T-cell (primary cell): ENCODE measurements at places on chromosomes 2 and 18.

DNA sequence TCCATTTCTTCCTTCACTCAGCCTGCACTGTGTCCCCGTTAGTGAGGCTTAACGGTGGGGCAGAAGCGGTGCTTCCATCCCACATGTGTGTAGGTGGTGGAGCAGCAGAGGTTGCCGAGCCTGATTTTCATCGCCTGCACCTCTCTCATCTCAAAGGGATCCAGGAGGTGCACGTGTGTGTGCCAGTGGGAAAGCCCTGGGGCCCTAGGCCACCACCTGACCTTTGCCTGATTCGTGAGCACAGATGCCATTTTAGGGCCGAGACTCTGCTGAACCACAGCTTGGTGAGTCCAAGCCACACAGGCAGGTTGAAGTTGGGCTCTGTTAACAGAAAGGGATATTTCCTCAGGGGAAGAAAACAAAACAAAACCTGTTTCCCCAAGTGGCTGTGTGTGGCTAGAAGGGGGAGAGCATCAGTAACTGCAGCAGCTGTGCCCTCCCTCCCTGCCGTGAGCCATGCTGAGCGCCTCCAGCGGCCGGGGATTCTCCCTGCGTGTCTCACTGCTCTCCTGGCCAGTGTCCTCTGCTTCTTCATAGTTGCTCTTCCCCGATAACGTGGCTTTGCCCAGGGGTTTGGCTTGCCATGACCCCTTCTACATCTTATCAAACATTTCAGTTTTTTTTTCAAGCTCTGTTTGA lies 81.5 kb downstream of the MAPRE2 start:
- DNase-seq = peak; percentile 18

- no peak for DNase-seq
These were observed 42.4 kb downstream of the MRPS5 start for GRCh38 chr2:95079199-95079683.

GRCh38 chr2:240387669-240388358 lies 47.6 kb upstream of the GPC1 start:
- DNase-seq = no peak

GRCh38 chr2:24720310-24720709 lies 72.9 kb downstream of the PTRHD1 start:
- DNase-seq = no peak

- no peak for DNase-seq
These were observed 79.9 kb upstream of the DLX2 start for GRCh38 chr2:172182624-172183023.

DNA sequence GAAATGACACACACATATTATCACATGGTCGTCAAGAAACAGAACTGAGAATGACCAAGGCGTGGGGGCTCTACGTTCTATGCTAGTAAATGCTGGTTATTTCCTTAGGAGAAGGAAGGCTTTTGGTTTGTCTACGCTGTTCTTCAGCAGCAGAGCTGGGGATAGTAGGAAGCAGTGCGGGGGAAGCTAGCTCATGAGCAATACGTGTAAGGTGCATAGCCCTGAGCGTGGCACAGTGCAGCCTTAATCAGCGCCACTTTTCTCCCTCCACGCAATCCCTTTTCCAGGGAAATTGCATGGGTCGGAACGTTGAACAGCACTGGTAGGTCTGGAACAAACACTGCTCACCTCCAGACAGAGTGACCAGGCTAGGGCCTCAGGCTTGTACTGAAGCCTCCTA lies 199.6 kb upstream of the FBXO11 start:
- no peak for DNase-seq

GRCh38 chr2:119068154-119068725 lies 90.3 kb downstream of the C1QL2 start:
- no peak for DNase-seq

- DNase-seq = no peak
These were observed 526 bp downstream of the COX7A2L start for GRCh38 chr2:42360493-42360889.

- no peak for DNase-seq
These were observed 150.3 kb downstream of the SH3RF3 start for GRCh38 chr2:109279243-109279860.

GRCh38 chr18:62420151-62420512 lies 95.0 kb downstream of the TNFRSF11A start:
- DNase-seq = no peak

DNA sequence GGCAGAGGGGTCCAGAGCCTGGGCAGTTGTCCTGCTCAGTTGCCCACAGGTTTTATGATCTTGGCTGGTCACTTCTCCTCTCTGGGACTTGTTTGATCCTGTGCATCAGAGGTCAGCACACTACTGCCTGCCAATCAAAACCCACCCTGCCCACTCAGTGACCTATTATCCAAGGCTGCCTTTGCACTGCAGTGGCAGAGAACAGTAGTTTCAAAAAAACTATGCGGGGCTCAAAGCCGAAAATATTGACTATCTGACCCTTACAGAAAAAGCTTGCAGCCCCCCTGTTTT lies 218.2 kb downstream of the CYP26B1 start:
- no peak for DNase-seq

GRCh38 chr2:159863526-159864160 lies 65.6 kb upstream of the CD302 start:
- DNase-seq = no peak

GRCh38 chr18:56298935-56299334 lies 339.5 kb downstream of the TXNL1 start:
- DNase-seq = no peak

GRCh38 chr2:23719716-23720115 lies 207.2 kb downstream of the ATAD2B start:
- no peak for DNase-seq

DNA sequence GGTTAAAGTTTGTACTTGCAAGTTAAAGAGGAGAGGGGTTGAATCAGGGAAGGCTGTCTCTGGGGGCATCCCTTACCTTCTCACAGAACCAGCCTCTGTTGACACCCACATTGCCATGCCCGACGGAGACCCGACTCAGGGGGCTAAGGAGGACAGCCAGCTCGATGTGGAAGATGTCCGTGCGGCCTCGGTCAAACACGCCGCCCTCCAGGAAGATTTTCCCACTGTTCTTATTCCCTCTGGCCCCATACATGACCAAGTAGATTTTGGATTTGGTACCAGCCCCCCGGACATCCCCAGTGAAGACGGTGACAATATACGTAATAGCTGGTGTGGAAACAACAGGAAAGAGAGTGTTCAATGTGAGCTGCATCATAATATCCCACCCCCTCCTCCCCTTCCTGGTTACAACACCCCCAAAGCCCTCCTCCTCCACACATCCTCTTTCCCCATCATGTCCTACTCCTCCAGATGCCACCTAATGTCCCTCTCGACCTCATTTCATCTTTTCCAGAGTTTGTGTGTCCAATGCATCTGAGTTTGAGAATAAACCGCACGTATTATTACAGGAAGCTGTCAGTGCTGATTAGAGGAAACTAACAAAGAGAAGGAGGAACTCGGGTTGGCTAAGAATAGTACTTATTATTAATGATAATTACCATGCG lies 55.7 kb downstream of the LOXHD1 start:
- no peak for DNase-seq

- no peak for DNase-seq
These were observed 107.9 kb downstream of the B3GNT2 start for GRCh38 chr2:62303788-62304187.

DNA sequence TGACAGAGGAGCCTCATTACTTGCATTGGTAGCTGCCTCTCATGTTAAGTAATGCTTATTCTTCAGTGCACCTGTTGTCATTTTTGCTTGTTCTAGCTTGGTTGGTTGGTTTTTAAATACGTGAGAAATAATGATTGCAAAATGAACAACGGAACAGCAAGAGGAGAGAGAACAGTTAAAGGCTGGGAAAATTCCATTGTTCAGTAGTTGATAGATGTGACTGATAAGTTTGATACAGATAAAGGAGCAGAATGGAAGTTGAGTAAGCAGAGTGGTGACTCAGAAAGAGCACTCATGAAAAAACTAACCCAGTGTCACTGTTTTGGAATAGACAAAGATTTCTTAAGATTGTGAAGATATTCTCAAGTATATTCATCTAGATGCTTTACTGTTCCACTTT lies 50.5 kb downstream of the MTA3 start:
- DNase-seq = no peak

DNA sequence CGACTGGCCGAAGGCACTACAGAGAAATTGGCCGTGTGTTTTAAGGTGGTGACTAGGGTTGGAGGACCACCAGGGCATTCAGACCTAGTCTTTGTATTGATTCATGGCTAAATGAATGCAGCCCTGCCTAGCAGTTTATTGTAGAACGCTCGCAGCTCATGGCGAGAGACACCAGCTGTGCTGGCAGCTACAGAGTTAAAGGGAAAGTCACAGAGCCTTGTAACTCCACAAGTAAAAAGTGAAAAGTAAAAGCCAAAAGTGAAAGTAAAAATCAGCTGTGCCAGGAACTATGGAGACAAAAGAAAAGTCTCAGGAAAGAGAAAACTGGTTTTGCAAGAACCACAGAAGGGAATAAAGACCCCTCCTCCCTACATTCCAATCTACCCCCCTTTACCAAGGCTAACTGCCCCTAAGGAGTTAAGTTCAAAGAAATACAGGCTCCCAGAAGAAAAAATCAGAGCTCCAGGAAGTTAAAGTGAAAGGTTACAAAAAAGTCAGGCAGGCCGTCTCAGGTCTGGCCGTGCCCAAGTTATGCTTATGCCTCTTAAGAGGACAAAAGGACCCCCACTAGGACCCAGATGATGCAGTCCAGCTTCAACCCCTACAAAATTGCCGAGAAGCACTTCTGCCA lies 46.4 kb upstream of the SELENOI start:
- DNase-seq = no peak

DNA sequence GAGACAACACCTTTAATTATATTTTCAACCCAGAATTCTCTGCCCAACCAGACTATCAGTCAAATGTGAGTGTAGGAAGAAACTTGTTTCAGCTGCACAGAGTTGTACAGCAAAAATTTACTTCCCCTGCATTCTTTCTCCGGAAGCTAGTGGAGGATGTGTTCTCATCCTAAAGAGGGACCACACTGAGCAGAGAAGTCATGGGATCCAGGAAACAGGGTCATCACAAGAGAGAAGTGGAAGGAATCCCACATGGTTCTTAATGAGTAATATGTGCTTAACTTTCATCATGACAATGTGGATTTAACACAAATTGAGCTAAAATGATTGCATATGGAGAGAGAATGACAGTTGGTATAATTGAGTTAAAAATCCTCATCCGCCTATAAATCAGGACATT lies 78.2 kb downstream of the INPP4A start:
- DNase-seq = no peak

DNA sequence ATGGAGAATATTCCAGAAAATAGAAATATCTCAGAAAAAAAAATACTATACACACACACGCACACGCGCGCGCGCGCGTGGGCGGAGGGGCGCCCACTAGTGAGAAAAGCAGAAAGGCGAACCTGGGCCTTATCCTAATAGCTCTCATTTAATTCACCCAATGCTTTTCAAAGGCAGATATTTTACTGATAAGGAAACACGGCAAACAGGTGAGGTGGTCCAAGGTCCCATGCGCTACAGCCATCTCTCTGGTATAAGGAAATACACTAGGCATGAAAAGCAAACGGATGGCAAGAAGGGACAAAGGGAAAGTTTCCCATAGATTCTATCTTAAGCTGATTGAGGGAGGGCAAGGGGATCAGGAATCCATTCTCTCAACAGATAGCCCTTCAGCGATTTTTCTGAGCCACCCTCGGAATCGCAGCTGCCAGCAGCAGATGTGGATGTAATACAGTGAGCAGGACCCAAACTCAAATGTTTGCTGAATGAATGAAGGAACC lies 136.7 kb downstream of the TMEM247 start:
- DNase-seq = peak; percentile 12

GRCh38 chr2:144479138-144479537 lies 40.8 kb downstream of the ZEB2 start:
- DNase-seq = no peak

DNA sequence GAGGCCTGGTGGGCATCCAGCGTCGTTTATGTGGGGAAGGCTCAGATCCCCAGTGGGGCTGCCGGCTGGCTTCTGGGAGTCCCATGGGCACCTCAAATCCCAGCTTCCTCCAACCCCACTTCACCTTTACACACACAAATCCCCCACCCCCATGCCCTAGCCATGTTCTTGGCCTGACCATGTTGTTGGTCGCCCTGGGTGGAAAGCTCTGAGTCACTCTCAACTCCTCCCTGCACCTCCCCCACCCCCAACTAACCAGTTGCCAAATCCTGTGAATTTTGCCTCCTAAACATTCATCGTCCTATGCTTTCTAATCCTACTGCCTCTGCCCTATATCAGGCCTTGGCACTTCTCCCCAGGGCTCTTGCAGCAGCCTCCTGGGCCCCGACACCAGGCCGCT lies 6.4 kb downstream of the TNS1 start:
- DNase-seq = no peak

GRCh38 chr2:165905854-165906253 lies 47.7 kb downstream of the TTC21B start:
- no peak for DNase-seq
